Stimulated activated naive CD4-positive, alpha-beta T cell treated with Interleukin-2 at 50 U/mL for 16 hours (primary cell): ENCODE measurements at places on chromosomes 6 and 20.

GRCh38 chr6:45592991-45593390 lies 215.3 kb upstream of the SUPT3H start:
- DNase-seq = no peak

GRCh38 chr6:129672341-129672682 lies 37.7 kb downstream of the ARHGAP18 start:
- no peak for DNase-seq

DNA sequence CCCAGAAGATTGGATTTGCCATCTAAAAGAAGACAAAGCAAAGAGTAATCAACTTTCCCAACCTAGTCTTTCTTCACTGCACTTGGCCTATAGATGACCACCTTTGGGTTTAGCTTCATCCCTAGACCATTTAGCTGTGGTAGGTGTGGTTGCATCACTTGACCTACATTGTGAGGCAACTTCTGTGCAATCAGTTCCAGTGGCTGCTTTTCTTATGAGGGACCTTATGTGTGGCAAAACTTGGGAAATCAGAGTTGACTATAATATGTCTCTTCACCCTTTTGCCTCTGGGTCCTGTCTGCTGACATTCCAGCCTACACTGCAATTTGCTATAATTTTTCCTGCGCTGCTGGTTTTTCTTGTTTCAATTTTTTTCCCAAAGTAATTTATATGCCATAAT lies 55.2 kb downstream of the PRDM13 start:
- DNase-seq = no peak

DNA sequence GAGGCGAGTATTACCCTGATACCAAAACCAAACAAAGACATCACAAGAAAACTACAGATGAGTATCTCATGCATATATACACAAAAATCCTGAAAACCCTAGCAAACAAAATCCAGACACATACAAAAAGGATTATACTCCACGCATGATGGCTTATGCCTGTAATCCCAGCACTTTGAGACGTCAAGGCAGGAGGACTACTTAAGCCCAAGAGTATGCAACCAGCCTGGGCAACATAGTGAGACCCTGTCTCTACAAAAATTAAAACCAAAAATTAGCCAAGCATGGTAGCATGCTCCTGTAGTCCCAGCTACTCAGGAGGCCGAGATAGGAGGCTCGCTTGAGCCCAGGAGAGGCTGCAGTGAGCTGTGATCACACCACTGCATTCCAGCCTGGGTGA lies 32.4 kb downstream of the TRPC4AP start:
- DNase-seq = no peak

GRCh38 chr6:157928428-157928827 lies 53.2 kb upstream of the SYNJ2 start:
- DNase-seq = no peak

GRCh38 chr6:429515-430121 lies 38.1 kb downstream of the IRF4 start:
- no peak for DNase-seq

- no peak for DNase-seq
Measured at GRCh38 chr6:135937106-135937505, 85.6 kb downstream of the PDE7B start.

DNA sequence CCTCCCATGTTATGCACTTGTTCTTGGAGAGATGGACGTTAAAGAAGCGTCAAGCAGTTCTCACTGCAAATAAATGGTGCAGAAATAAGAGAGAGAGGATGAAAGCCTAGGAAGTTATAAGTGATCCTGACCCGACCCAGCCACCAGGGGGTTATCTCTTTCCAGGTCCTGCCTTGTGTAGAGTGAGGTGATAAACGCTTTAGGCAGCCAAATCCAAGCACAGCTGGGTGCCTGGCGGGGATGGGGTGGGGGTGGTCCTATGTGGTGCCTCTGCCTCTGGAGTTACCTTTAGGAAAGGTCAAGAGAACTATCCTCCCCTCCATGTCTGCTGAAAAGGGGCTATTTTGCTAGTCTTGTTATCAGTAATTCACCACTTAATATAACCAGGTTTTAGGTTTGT lies 9.2 kb upstream of the TFAP2A start:
- no peak for DNase-seq

- no peak for DNase-seq
Measured at GRCh38 chr6:126152372-126152745, 166.0 kb downstream of the TRMT11 start.

GRCh38 chr6:144646093-144647056 lies 361.2 kb downstream of the UTRN start:
- no peak for DNase-seq

- no peak for DNase-seq
Measured at GRCh38 chr6:131244942-131245341, 109.7 kb downstream of the AKAP7 start.

GRCh38 chr6:80502871-80503270 lies 396.4 kb downstream of the BCKDHB start:
- no peak for DNase-seq

DNA sequence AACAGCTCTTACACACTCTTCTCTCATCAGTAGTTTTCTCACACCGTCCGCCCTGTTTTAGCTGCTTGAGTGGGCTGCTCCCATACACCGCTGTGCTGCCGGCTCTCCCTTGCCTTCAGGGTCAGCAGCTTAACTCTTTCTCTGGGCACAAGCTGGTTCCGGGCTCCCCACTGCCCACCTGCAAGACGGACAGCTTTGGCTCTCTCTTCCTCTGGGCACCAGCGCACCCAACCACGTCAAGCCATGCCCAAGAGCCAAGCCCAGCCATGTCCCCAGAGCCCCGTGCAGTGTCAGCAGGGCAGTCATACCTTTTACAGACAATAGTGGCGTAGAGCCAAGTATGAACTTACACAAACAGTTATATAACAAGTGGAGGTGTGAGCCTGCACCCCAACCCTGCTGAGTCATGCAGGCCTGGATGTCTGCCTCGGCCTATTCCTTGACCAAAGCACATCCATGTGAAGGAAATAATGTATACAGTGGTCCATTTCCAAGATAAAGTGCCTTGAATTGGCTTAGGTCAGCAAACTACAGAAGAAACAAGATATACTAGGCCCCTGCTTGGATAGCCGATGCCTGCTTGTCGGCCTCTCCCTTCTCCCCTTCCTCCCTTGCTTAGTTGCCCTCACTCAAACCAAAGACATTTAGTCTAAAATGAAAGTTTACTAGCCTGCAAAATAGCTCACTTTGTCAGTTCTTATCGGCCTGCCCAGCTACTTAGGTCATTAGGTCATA lies 89.3 kb downstream of the JPH2 start:
- no peak for DNase-seq

DNA sequence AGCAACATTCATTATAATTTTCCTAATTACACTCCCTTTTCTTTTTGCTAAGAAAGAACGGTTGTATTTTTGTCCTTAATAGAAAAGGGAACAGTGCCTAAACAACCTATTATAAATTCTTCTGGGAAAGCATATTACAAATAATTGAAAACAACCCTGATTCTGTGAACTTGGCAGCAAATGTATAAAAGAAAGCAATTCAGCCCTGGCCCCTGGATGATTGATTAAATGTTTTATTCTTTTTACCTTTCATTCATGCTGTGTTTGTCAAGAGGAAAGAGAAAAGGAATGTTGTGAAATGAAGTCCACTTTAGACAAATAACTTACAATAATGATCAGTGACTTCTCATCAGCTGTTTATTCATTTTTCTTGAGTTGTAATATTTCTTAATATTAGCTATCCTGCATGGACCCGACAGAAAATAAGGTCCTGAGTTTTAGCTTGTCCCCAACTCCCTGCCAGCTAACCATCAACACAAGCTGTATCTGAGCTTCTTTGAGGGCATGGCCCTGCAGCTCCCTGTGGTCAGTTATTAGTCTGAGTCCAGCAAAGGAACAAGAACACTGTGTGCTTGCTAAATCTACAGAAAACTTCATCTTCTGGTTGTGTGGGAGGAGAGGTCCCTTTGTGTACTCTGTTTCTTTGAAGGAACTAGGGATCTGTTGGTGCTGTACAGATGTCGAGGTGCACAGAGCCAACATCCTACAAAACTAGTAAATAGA lies 248.2 kb downstream of the LAMA2 start:
- DNase-seq = no peak

DNA sequence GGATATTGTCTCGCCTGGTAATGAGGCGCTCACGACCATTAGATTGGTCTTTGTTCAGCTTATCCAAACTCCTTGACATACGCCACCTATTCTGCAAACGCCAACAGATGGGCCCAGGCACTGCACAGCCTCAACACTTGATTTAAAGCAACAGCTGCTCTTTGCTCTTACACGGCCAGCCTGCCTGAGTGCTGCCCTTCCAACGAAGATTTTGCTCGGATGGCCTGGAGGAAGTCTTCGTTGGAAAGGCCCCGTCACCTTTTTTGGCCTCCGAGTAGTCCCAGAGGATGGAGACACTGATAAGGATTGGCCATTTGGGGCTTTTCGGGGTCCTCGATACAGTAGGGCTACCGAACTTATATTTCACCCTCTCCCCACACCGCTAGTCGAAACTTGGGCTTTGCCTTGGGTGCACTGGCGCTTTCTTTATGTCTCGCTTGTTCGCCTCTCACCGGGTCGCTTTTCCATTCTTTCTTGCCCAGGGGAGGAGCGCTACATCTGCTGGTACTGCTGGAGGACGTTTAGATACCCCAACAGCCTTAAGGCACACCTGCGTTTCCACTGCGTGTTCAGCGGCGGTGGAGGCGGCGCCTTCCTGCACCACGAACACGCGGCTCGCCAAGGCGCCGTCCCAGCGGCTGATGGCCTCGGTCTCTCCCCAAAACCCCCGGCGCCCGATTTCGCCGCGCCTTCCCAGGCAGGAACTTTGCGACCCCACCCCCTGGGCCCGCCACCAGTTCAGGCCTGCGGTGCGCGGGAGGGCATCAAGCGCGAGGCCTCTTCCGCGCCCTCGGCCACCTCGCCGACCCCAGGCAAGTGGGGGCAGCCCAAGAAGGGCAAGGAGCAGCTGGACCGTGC lies 6.1 kb downstream of the PRDM13 start:
- DNase-seq = no peak

DNA sequence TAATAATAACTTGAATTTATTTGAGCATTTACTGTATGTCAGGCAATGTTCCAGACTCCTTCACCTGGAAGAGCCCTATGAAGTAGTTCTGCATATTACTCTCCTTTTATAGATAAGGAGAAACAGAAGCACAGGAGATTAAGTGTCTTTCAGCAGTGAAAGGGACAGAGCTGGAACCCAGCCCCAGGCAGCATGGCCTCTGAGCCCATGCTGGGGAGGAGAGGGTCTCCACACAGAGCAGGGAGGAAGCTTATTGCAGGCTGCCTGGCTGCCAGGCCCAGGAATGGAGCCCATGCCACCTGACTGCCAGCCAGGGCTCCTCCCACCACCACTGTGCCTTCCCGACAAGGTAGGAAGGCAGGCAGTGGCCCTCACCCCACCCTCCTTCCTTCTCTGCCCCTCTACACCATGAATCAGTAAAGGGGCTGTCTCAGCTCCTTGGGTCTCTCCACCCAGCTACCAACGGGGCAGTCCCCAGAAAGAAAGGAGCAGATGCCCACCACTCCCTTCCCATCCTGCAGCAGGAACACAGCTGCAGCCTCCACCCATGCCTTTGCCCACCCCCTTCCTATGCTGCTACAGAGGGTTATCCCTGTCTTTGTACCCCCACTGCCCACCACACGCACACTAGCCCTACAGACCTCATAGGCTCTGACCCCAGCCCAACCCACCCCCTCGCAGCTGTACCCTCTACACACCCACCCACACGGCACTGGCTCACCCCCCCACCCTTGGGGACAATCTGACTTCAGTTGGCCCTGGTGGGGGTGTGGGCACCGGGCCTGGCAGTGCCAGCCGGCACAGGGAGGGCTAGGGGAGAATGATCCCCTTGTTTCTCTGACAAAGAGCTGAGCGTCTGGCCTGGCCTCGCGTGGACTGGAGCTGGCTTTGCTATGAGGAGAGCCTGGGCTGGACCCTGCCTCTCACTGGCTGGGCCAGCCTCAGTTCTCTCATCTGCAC lies 41.8 kb downstream of the TFEB start:
- DNase-seq = no peak

DNA sequence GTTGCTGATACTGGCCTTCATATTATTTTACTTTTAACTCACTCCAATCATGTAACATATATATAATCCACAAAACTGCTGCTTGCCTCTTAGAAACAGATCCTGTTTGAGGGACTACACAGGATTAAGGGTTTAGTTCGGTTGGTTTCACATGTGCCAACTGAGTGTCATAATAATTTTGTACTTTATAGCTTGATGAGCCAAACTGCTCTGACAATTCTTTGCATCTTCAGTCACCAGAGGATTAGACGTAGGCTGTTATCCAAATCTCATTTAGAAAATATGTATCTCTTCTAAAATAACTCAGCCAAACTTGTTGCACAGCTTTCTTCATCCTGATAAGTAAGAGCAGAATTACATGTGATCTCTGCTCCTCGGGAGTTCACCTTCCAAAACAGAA lies 643.6 kb upstream of the PTCHD4 start:
- DNase-seq = no peak

DNA sequence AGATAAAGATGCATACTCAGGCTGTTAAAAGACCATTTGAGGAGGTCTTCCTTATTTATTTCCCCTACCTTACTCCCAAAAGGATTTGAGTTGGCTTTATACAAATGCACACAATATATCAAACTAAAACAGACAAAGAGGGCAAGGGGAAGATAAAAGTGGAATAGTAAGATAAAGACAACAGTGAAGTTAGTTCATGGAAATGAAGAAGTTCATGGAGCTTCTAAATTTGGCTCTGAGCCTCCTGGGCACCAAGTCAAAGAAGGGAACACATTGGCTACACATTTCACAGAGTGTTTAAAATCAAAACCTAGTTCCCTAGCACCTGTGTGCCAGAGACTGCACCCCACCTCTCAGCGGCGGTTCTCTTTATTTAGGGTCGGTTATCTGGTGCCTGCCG lies 25.8 kb upstream of the ARMC2 start:
- no peak for DNase-seq

- DNase-seq = no peak
Measured at GRCh38 chr20:49672096-49672664, 41.5 kb downstream of the B4GALT5 start.

- DNase-seq = peak; percentile 10
Measured at GRCh38 chr6:137883400-137884148, 16.5 kb downstream of the TNFAIP3 start.

DNA sequence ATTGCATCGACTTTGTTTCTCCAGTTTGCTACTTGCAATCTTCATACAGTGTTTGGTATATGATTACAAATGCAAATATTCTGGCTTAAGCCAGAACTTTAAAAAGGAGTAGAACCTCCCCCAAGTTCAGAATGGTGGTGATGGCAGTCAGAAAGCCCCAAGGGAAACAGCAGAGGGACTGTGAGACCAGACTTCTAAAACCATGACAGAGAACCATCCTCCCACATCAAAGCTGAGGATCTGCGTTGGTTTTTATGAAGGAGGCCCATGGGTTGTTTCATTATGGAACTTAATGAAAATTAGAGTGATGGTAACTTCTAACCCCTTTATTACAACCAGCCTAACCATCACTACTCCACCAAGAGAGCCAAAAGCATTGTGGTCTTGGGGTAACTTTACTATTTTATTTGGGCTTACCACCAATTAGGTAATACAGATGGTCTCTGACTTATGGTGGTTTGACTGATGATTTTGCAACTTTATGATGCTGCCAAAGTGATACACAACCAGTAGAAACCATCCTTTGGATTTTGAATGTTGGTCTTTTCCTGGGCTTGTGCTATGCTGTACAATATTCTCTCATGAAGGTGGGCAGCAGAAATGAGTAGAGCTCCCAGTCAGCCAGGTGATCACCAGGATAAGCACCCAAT lies 10.9 kb upstream of the MRS2 start:
- no peak for DNase-seq
